ENCODE measurements at places on chromosomes 5 and 9.

- DNase-seq, result no peak
Observed at GRCh38 chr9:71678999-71679398, 89.3 kb downstream of the CEMIP2 start.

- DNase-seq, result no peak
Observed at GRCh38 chr9:117719161-117719920, 15.1 kb downstream of the TLR4 start.

DNA sequence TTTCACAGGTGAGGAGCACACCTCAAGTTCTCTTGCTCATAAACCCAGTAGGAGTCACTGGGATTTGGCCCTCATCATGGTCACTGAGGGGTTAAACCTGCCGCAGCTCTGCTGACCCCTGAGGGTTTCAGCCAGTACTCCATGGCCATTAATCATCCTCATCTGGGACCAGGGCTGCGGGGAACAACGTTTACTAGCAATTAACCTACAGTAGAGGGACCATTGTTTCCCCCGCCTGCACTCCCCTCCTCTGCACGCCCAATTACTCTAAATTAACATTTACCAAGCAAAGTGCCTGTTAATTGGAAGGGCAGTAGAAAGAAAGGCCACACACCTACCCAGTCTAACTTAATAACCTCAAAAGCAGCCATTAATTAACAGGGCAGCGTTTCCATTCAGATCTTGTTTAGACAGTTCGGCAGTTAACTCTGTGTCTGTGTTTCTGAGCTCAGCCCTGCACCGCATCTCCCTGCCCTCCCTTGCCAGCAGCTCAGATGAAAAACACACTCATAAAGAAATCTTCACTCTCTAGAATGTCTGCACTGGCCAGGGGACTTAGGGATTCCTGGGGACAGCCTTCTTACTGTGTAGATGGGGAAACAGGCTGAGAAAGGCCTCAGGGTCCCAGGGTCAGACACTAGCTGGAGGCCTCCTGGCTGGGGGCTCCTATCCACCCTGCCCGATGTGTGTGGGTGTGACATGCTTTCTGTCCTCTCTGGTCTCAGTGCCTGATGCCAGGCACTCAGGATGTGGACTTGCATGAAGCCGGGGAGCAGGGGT is 51.6 kb downstream of the ALG2 start:
- no peak for DNase-seq

GRCh38 chr9:13597427-13597826 is 317.9 kb upstream of the MPDZ start:
- no peak for DNase-seq

GRCh38 chr5:159632866-159633265 is 283.4 kb upstream of the ADRA1B start:
- no peak for DNase-seq

GRCh38 chr9:117779760-117780159 is 75.6 kb downstream of the TLR4 start:
- no peak for DNase-seq

DNA sequence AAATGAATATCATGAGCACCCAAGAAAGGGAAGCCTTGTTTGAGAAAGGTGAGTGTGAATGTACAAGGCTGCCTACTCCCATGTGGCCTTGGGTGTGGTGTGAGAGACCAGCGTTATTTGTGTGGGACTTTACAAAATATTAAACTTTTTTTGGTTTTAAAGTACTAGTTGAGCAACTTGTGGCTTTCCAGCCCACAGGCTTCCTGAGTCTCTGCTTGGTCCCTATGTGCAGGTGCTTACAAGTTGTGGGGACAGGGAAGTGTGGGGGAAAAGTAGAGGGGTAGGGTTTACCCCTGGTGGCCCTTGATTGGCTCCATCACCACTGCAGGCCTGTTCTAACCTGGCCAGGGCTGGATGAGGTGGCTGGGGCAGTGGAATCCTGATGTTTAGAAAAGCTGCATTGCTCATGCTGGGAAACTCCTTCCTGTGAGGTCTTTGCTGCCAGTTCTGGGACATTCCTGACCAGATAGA is 19.7 kb downstream of the PTTG1 start:
- DNase-seq, result peak; percentile 17

GRCh38 chr9:109914280-109915027 is 134.5 kb downstream of the PALM2AKAP2 start:
- DNase-seq, result no peak

DNA sequence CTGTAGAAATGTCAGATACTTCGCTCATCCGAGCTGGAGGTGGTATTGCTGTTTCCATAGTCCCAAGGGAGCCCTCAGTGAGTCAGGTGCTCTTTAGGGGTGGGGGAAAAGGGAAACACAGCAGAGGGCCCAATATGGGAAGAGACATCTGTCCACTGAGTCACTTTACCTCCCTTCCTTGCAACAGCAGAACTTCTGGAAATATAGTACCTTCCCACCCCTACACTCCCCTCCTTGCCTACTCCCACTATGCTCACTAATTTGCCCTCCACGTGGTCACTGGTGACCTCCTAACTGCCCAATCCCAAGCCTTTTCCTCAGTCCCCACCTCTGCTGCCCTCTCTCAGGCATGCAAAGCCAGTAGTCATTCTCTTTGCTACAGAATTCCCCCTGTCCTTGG is 1.9 kb downstream of the HK3 start:
- DNase-seq, result no peak

DNA sequence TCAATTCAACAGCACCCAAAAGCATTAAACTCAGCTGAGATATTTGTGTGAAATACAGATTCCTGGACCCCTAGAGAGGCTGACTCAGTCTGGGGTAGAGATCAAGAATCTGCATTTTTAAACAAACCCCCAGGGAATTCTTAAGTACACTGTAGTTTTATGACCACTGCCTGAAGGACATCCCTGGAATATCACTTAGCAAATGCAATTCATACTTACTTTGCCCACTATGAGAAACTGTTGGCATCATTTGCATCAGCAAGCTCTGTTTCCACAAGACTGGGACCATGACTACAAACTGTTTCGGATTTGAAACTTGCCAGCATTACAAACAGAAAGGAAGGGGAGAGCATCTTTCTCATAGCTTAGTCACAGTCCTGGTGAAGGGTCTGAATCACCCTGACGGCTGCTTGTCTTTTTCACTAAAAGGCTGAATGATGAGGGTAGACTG is 63.7 kb downstream of the MLLT3 start:
- DNase-seq, result no peak

DNA sequence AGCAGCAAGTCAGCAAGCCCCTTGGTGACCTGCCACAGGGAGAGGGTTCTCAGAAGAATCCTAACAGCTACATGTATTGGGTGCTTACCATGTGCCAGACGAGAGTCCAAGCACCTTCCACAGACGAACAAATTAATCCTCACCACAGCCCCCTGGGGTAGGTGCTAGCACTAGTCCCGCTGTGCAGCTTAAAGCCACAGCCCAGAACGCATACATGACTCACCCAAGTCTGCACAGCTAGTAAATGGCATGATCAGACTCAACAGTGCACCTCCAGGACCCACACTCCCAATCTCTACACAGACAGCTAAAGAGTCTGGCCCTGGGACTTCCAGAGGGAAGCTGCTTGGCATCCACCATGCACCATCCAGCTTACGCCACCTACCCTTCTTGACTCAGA is 111.5 kb downstream of the PAX5 start:
- DNase-seq, result no peak

GRCh38 chr9:101512116-101512515 is 21.5 kb upstream of the RNF20 start:
- DNase-seq, result no peak

DNA sequence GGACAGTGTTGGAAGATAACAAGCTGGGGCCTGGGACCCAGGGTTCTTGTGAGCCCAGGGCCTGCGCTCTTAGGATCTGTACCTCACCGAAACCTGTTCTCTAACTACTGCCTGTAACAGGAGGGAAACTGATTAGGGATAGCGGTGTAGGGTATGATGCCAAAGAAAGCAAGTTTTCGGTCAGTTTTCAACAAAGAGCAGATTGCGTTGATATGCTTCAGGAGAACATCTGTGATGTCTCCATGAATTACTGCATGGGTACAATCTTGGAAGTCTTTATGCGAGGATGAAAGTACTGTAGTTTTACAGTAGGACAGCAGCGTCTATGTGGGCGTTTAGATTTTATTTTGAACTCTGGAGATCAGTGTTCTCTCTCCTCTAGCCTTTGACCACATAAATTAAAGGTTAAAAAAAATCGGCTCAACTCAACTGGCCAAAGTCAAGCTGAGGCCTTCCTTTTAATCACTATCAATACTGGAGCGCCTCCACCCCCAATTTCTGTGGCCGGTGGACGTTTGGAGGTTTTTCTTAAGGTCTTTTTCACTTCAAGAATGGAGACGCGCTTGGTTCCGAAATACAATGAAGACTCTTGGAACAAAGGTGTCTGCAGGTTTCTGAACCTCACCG is 3.0 kb downstream of the NFIL3 start:
- DNase-seq, result no peak

- no peak for DNase-seq
Observed at GRCh38 chr9:135501261-135502167, 1.0 kb downstream of the MRPS2 start.

DNA sequence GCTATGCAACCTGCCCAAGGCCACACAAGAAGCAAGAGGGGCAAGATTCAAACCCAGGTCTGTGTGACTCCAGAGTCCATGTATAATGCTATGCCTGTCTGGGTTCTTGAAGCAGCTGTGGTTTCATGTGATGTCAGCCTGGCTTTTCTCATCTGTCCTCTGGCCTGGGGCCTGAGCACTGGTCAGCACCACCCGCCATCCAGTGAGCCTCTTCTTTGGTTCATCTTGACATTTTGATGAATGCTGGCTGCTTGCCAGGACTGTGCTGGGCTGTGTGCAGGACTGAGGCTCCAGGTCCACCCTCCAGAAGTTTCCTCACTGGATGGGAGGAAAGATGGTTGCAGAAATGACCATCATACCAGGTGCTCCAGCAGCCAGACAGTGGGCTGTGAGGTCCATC is 61.5 kb downstream of the TSTD2 start:
- no peak for DNase-seq

DNA sequence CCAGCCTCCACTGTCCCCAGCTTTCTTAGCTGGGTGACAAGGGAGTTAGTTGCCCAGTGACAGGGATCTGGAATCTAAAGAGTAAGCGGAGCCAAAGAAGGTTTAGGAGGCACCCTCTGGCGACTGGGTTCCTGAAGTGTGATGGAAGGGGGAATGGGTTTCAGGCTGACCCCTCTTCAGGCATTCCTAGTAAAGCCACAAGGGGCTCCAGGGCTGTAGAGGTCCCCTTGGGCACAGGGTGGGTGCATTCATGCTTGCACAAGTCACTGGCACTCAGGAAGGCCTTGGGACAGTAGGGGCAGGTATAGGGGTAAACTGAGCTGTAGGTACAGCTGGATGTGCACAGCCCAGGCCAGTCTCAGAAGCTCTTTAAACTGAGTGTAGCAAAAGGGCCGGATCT is 74.2 kb downstream of the CPLANE1 start:
- no peak for DNase-seq

- no peak for DNase-seq
Observed at GRCh38 chr5:74651710-74652109, 11.2 kb upstream of the ENC1 start.

- DNase-seq, result no peak
Observed at GRCh38 chr9:130590305-130590704, 10.9 kb downstream of the FUBP3 start.

- DNase-seq, result no peak
Observed at GRCh38 chr5:1856596-1857255, 26.0 kb downstream of the IRX4 start.

DNA sequence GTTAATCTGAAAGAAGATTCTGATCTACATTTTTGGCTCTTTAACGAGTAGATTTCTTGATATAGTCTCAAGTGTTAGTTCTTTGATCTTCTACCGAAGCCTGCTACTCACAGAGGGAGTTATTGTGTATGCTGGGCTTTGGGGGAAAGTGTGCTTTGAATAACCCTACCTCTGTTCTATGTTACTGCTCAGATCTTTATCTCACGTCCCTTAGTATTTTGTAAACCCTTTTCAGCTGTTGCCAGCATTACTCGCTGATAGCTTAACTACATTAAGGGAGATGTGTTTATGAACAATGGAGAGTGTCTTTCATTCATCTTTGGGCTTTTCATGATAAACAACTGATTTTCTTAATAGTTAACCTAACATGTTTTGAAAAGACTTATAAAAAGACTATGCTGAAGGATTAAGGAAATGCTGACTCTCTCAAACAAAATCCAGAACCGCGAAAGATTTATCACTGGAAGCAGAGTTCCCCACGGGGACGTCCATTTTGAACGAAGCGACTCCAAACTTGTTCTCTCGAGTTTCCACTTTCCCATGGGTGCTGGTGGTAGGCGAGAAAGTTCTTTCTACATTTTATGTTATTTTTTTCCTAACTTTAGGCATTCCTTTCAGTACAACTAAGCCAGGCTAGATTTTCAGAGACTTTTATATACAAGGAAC is 27.9 kb upstream of the ALDH1A1 start:
- no peak for DNase-seq

DNA sequence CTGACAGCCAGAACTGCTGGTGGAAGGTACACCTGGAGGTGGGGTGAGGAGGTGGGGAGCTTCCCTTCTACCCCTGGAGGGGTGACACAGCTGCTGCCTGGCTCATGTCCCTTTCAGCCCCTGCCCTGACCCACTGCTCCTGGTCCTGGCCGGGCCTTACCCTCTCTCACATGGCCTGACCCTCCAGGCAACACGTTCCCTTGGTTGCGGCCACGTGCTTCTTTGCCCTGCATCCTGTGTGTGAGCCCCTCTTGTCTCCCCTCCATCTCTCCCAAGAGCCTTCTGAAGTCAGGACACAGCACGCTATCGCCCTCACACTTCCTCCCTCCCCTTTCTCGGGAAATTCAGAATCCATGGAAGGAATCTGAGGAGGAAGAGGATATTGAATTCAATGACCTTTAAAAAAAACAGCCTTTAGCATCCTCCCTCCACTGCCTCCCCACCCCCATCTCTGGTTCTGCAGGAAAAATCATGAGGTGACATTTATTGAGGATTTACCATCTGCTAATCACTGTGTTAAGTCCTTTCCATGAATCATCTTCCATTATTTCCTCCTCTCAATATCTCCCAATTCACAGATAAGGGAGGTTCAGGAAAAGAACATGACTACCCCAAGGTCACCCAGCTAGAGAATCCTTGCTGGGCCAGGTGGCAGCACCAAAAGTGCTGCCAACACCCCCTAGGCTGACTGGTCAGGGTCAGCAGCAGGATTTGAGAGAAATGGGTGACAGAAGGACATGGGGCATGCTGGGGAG is 8.3 kb downstream of the AQP3 start:
- DNase-seq, result no peak

GRCh38 chr9:2624051-2624682 is 2.6 kb downstream of the VLDLR start:
- no peak for DNase-seq

GRCh38 chr9:4422495-4422894 is 67.8 kb upstream of the SLC1A1 start:
- DNase-seq, result no peak

- DNase-seq, result no peak
Observed at GRCh38 chr9:87829756-87830155, 52.9 kb upstream of the SPATA31E1 start.

Data from Kasumi-1 (cell line).